Stimulated activated CD4-positive, alpha-beta T cell treated with anti-CD3 and anti-CD28 coated beads, Interleukin-2, amount 100 ng/mL, for 48 hours (primary cell): ENCODE measurements at places on chromosomes 13 and 19.

GRCh38 chr19:10776900-10777650 is 58.9 kb downstream of the TMED1 start:
- DNase-seq = no peak

DNA sequence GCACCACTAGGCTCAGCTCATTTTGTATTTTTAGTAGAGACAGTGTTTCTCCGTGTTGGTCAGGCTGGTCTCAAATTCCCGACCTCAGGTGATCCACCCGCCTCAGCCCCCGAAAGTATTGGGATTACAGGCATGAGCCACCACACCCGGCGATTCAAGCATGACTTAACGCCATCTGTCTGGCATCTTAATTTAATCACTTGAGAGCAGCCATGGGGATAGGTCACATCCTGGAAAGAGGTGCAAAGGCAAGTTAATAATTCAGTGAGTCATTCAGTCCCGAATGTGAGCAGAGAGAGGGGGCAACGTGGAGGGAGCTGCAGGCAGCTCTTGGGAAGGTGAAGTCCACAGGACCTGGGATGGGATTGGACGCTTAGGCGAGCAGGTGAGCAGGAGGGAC is 31.7 kb upstream of the USP29 start:
- no peak for DNase-seq

- no peak for DNase-seq
These were observed 192.0 kb upstream of the SOX1 start for GRCh38 chr13:111874981-111875380.

DNA sequence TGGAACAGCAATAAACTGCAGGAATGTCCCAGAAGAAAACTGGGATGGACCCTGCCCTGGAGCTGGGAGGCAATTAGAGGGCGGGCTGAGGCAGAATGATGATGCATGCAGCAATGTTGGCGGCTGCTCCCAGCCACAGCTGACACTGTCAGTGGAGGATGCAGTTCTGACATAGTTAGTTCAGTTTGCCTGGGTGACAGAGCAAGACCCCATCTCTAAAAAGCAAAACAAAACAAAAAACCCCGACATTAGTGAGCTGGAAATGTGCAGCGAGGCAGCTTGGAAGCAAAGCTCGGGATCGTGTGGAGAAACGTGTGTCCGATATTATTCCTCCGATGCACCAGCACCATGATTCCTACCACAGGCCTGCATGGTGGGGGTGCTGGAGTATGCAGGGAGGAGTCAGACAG is 110.1 kb upstream of the UQCRFS1 start:
- DNase-seq = no peak

DNA sequence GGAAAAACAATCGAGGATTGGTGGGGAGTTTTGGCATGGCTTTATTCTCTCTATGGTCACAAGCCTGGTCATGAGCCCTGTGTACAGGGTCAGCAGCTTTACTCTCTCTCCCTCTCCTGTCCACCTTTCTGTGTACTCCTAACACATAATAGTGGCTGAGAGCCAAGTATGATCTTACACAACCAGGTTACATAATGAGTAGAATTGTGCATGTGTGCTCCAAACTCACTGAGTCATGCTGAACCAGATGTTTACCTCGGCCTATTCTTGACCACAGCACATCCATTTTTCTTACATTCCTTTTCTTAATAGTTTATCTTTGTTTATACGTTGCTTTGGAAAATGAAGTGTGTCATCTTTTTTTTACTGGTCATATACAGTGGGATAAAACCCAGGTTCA is 53.1 kb downstream of the ZNF254 start:
- DNase-seq = no peak

DNA sequence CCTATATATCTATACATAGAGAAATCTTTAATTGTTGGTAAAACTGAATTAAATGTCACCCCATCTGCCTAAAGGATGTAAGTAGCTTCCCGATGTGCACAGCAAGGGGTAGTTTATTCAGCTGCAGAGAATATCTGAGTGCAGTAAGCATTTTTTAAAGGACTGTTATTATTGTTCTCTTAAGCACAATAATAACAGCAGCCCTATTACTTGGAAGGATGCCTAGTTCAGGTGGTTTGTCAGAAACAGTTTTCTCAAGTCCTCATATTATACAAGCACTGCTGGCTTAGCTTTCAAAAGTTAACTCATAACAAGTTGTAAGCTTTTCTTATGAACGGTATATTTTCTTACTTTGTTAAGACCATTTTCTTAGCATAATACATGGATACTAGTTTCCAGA is 142.6 kb downstream of the CRYL1 start:
- DNase-seq = no peak

GRCh38 chr19:1400281-1401137 is 833 bp downstream of the GAMT start:
- no peak for DNase-seq

DNA sequence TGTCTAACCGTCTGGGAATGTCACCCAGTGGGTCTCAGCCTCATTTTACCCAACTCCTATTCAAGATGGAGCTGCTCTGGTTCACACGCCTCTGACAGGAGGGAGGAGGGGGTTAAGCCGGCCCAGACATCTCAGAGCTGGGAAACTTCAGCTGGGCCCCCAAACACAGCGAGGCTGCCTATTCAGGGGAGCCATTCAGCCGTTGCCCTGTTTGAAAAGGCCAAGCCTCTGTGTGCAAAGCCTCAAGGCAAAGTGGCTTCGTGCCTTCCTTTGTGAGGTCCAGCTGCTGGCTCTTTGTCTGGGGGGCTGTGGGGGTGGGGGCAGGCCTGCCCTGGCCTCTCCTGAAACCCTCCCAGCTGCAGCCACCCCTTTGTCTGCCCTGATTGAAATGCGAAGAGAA is 147.4 kb downstream of the PTPRS start:
- DNase-seq = no peak

- DNase-seq = no peak
These were observed 434.4 kb upstream of the NBEA start for GRCh38 chr13:34507630-34508029.

- no peak for DNase-seq
These were observed 33.6 kb upstream of the UBL3 start for GRCh38 chr13:29883941-29884518.

DNA sequence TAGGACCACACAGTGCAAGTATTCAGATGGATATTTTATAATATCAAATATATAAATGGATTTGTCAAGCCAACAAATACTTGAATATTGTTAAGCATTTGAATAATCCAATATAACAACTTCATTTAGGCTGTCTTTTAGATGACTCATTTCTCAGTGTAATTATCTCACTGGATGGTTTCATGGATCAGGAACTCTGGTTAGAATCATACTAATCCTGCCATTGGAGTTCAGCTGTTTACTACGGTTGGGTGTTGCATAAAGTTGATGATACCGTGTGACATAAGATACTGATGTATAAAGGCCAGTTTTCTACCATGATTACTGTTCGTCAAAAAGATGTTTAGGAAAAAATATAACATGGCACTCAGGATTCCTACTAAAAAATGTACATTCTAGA is 196.3 kb downstream of the TSHZ3 start:
- no peak for DNase-seq

DNA sequence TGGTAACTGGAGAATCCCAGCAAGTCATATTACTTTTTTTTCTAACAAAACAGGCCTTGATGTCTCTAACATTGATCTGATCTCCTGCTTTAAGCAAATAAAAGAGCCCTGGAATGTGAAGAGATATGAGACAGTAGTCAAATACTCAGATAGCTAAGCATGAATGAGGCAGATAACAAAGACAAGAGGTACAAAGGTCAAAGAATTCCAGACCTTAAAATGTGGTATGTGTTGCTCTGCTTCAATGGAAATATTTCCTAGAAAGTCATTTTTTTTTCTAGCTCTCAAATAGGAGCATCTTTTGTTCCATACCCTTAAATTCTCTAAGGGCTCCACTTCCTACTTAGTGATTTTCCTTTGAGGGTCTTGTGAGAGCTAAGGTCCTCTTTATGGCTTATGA is 54.6 kb downstream of the ZNF254 start:
- no peak for DNase-seq

- no peak for DNase-seq
These were observed 8.7 kb downstream of the BCL3 start for GRCh38 chr19:44757057-44757734.

- no peak for DNase-seq
These were observed 8.4 kb downstream of the PLD3 start for GRCh38 chr19:40356681-40357595.

DNA sequence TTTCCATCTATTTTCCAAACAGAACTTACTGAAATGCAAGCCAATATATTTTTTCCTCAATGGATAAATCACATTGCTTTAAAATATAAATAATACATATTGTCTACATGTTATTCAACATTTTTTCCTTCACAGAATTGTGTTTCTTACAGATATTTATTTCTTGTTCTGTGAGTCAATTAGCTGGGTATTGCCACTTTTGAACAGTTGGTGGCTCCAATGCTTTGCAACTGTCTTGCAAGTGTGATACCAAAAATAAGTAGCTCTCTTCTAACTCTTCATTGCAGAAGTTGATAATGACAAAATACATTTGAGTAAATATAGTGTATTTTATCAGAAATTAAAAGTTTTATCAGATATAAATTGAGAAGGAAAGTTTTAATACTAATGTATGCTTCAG is 17.1 kb upstream of the GPC5 start:
- no peak for DNase-seq

- no peak for DNase-seq
These were observed 10.3 kb downstream of the C19orf81 start for GRCh38 chr19:50659318-50660087.

GRCh38 chr13:98416408-98416807 is 160.5 kb downstream of the STK24 start:
- no peak for DNase-seq

DNA sequence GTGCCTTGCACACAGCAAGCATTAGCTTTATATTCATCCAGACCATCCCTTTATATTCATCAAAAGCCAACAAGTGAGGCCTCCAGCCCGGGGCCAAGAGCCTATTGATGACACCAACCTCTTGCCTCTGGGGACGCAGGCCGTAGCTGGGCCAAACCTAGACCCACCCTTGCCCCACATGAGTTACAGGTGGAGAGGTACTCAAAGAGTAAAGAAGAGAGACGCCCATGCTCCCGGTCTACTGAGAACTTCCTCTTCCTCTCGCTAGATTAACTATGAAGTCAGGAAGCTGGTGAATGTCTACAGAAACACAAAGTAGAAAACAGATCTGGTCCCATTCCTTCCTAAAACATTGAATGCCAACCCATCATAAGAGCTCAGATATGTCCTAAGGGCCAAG is 3.8 kb upstream of the MLNR start:
- no peak for DNase-seq

DNA sequence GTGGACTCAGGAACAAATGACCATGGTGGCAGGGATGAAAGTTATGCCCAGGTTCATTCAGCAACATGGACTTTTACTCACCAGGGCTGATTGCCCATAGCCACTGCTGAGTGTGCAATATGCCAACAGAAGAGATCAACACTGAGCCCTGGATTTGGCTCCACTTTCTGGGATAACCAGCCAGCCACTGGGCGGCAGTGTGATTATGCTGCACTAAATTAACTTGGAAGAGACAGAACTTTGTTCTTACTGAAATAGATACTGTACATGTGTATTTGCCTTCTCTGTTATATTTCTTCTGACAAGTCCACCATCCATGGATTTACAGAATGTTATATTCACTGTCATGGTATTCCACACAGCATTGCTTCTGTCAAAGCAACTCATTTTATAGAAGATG is 257.4 kb downstream of the TDRD3 start:
- no peak for DNase-seq

GRCh38 chr13:111216166-111216960 is 101.3 kb downstream of the ARHGEF7 start:
- DNase-seq = peak; percentile 12

DNA sequence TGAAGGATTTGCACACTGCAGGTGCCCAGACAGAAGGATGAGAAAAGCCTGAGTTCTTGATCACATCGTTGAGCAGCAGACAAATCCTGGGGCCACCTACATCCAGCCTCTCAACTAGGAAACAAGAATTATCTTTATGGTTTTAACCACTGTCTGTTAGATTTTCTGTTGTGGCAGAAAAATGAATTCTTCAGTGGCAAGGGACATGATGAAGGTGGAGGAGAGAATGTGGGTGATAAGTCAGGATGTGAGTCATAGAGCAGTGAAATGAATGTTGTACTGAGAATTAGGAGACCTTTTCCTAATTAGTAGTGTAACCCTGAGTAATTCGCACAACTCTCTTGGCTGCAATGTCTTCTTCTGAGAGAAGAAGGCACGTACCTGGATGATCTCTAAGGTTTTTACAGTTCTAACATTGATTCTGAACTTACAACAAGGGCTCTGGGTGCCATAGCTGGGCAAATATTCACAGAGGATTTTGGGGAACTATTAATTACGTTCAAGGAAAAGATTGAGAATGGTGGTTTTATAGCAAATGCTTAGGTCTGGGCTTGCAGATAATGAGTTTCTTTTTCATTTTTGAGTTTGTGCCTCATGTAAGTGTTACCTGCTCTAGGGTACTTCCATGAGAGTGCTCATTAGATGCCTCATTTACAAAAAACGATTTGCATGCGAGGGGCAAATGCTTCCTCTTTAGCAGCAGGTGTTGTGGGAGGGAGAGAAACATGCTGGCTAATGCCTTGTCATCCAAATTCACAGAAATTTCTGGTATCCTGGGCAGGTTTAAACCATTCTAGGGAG is 111.0 kb upstream of the KL start:
- no peak for DNase-seq

DNA sequence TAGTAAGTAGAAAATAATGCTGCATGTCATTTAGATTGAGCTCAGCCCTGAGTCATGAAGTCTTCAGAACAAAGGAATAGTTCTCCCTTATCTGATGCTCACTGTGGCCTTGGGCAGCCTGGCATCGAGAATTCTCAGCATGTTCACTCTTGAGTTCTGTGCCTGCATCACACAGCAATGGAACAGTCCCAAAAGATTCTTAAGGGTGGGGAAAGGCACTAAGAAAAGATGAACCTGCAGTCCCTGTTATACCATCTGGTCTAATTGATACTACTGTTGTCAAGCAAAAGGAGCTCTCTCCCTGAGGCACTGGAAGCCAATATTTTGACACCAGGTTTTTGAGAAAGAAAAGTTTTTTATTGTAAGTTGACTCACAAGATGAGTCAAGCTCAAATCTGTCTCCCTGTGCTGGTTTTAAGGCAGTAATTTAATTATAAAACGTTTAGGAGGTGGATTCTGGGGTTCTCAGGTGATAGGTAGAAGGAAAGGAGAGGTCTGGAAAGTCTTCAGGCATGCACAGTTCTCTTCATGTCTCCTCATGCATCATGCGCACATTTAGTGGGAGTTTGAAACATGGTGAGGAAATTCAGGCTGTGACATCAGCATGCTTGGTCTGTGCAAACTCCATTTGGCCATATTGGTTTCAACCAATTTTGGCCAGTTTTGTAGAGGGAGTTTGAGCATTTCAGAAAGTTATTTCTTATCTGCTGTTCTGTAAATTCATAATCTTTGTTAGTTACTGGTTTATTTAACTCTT is 38.1 kb upstream of the ZNF766 start:
- no peak for DNase-seq

DNA sequence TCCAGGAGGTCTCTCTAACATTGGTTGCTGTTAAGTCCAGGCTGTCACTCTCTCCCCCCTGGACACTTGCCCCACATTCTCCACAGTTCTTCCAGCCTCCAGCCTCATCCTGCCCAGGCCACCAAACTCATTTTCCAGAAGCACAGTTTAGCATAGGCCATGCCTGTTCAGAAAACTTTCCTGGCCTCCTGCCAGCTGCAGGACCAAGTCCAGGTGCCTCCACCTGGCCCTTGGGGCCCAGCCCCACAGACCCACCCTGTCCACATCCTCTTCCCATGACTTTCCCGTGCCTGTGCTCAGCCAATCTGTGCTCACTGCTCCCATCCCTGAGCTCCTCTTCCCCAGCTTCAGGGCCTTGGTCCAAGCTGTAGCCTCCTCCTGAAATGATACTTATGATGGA is 905.0 kb downstream of the UQCRFS1 start:
- DNase-seq = no peak
